ENCODE measurements at places on chromosomes 16 and 17. TPM values are rescaled to one million over a fixed set of nuclear protein-coding genes. Genes with fewer than 3 reads are reported as not detected.

DNA sequence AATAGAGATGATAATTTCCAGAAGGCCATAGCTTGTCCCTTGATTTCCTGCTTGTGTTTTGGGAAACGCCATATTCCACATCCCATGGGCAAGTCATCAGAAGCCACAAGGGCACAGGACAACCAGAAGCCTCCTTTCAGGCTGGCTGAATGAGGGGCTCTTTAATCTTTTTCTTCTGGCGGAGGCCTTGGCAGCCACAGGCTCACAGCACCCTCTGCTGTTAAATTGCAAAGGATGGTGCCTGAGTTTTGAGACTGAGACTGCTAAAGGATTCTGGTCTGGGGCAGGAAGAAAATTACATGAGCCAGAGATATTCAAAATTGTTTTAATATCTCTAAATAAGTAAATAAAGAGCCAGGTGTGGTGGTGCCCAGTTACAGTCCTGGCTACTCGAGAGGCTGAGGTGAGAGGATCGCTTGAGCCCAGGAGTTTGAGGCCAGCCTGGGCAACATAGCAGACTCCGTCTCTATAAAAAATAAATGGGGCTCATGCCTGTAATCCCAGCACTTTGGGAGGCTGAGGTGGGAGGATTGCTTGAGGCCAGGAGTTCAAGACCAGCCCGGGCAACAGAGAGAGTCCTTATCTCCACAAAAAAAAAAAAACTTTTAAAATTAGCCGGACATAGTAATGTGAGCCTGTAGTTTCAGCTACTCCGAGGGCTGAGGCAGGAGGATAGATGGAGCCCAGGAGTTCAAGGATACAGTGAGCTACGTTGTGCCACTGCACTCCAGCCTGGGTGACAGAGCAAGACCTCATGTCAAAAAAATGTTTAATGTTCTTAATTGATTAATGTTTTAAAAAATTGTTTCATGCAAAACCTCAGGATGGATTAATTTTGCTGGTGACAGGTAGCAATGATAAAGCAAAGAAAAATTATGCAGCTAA is 26.3 kb downstream of the AARSD1 start:
- H3K4me1 ChIP-seq = no peaks in the 10 kb centered on the region
- H3K4me3 ChIP-seq = no peak overlapping the region
- no peak overlapping the region for H3K27ac ChIP-seq
- H3K27me3 ChIP-seq = peaks cover 4% of the 10 kb centered on the region

- no peaks in the 10 kb centered on the region for H3K36me3 ChIP-seq
- no peaks in the 10 kb centered on the region for H3K27me3 ChIP-seq
- DNase-seq = no peak
- H3K4me3 ChIP-seq = no peak overlapping the region
These were observed 103.0 kb downstream of the RAB11FIP4 start for GRCh38 chr17:31494259-31495021.

DNA sequence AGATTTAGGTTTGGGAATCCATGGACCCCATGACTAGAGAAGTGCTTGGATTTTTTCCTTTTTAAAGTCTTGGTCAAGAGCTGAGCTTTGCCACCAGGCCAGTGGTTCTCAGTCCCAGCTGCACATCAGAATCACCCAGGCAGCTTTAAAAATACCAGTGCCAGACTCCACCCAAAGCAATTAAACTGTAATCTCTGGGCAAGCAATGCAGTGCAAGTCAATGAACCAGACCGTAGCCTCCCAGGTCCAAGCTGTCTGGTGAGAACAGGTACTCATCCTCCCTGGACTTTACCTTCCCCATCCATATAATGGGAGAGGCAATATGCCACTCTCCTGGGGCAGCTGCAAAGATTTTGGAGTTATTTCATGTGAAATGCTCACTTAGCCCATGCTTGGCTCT is 223.1 kb upstream of the CDH5 start:
- H3K4me1 ChIP-seq = peaks cover 7% of the 10 kb centered on the region
- H3K4me3 ChIP-seq = no peak overlapping the region
- DNase-seq = no peak
- no peak overlapping the region for H3K27ac ChIP-seq

DNA sequence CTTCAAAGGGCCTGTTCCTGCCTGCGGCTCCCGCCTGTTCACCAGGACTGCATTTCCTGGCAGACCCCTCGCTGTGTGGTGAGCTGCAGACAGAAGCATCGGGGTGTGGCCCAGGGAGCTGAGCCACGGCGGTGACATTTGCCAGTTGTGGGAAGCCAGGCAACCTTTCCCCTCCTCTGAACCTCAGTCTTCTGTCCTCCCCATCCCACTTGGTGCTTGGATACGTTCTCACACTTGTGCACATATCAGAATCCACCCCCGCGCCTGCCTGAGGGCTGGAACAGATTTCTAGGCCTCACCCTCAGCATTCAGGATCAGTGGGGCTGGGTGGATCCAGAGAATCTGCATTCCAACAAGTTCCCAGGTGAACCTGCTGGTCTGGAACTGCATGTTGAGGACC is 63.5 kb downstream of the CRISPLD2 start:
- no peaks in the 10 kb centered on the region for H3K27me3 ChIP-seq
- no peaks in the 10 kb centered on the region for H3K4me1 ChIP-seq
- H3K36me3 ChIP-seq = no peaks in the 10 kb centered on the region
- H3K4me3 ChIP-seq = no peak overlapping the region
- H3K27ac ChIP-seq = no peak overlapping the region
- DNase-seq = no peak

DNA sequence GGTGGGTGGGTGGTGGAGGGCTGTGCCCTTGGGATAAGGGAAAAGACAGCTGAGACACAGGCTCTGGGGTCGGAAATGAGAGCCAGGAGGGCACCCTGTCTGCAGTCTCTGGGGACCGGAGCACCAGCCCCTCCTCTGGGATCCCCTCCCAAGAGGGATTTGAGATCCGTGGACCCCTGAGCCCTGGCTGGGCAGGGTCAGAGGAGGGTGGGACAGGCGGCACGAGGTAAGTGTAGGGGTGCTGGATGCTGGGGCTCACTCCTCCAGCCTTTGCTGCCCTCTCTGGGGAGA is 425 bp downstream of the SGSH start:
- peak; percentile 78 for DNase-seq
- H3K4me1 ChIP-seq = peaks cover 24% of the 10 kb centered on the region
- peak overlapping the region; percentile 66 for H3K27ac ChIP-seq
- peak overlapping the region; percentile 83 for H3K4me3 ChIP-seq

DNA sequence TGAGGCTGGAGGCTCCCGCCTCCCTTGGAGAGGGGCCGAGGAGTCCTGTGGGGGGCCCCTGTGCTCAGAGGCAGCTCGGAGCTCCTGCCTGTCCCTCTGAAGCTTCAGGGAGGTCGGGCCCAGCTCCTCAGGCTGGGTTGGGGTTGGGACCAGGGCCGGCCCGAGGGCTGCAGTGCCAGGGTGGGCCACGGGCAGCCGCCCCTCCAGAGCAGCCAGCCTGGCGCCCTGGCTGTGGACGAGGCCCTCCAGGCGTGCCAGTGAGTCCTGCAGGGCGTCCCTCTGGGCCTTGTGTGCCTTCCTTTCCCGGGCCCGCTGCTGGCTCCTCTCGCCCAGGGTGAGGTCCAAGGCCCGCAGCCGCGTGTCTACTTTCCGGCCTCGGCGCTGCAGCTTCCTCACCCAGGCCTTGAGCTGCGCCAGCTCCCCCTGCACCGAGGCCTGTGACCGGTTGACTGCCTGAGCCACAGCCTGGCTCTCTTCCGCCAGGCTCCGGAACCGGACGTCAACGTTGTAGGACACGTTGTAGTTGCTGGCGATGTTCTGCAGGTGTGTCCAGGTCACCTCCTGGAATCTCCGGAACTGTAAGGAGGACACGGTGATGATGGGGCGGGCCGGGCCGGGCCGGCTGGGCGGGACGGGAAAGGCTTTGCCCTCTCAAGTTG is 1.2 kb downstream of the PTX4 start:
- no peak for DNase-seq
- no peaks in the 10 kb centered on the region for H3K36me3 ChIP-seq
- H3K27ac ChIP-seq = no peak overlapping the region
- H3K4me3 ChIP-seq = no peak overlapping the region

DNA sequence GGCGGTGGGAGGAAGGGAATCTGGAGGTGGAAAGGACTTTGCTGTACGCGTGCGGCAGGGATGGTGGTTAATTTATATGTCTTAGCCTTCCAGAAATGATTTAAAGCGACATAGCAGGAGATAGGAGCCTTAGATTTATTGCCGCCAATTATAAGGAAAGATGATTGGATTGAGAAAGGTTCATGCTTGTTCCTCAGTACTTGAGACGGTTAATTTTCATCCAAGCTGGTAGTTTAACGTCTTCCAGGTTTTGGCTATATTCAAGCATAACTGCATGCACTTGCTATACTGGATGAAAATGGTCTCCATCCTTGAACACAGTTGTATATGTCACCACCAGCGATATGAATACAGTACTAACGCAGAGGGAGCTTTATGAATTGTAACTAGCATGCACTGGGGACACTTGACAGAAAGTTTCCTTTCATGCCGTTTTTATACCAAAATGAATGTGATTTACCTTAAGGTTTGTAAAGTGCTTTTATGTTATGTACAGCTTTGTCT is 610 bp upstream of the PEX12 start:
- peak; percentile 10 for DNase-seq
- peak overlapping the region; percentile 58 for H3K27ac ChIP-seq
- no peaks in the 10 kb centered on the region for H3K27me3 ChIP-seq
- H3K4me3 ChIP-seq = peak overlapping the region; percentile 89
- no peaks in the 10 kb centered on the region for H3K4me1 ChIP-seq

DNA sequence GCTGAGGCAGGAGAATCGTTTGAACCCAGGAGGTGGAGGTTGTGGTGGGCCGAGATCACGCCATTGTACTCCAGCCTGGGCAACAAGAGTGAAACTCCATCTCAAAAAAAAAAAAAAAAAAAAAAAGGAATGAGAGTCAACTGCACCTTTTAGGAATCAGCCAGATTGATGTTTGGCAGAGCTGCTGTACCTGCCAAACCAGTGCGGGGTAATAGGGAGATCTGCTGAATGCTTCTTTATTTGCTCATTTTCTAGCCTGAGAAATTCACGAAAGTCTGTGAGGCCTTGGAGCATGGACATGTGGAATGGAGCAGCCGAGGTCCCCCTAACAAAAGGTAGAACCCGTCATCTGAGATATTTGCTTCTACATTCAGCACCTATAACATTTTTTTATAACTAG is 18.4 kb downstream of the OGFOD1 start:
- H3K27ac ChIP-seq = no peak overlapping the region
- DNase-seq = no peak
- H3K4me1 ChIP-seq = no peaks in the 10 kb centered on the region
- H3K27me3 ChIP-seq = no peaks in the 10 kb centered on the region

DNA sequence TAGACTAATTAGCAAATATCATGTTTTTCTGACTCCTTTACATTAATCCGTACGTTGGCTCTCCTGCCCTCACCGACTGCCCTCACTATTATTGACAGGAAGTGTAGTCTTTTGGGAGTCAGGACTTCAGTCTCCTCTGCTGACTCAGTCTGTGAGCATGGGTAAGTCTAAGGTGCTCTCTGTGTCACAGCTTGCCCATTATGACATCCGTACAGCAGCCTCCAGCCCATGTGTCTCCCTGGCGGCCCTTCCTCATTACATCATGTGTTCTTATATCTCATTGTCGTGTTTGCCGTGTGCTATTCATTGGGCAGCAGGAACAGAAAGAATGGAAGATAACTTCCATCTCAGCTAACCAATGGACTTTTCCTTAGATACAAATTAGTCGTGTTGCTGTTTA is 77.5 kb downstream of the MRTFB start:
- H3K27ac ChIP-seq = no peak overlapping the region
- no peaks in the 10 kb centered on the region for H3K36me3 ChIP-seq
- H3K27me3 ChIP-seq = no peaks in the 10 kb centered on the region
- 0 out of 2 replicates have a peak, but pooled peaks cover 8% of the 10 kb centered on the region for H3K4me1 ChIP-seq
- no peak for DNase-seq

DNA sequence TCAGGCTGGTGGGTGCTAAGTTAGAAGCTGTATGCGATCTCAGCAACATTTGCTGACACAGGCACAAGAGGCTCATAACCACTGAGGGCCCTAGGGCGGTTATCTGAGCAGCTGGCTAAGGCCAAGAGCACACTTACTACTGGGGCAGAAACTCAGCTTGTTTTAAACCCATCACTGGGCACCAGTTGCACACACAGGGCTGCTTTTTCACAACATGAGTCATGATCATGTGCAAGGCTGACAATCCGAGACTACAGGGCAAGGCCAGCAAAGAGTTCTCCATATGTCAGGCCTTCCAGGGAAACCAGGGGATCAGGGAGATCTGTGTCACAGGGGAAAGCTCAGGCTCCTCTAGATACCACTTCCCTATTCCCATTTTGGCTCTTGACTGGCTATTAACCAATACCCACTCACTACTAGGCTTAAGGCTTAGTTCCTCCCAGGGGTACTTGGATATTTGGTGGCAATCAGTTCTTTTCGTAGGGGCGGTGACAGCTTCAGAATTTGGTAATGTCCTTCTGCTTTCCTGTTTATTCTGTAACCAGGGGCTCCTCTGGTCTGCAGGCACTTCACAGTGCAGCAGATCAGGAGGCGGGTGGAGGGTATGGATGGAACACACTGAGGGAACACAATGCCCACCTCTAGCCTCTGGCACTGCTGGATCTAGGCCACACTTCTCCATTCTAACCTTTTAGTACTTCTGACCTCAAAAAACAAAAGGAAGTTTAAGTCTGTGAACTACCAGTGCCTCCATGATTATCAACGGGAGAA is 44.9 kb upstream of the ERN1 start:
- H3K4me3 ChIP-seq = no peak overlapping the region
- no peaks in the 10 kb centered on the region for H3K27me3 ChIP-seq
- H3K36me3 ChIP-seq = peaks cover 53% of the 10 kb centered on the region
- peaks cover 16% of the 10 kb centered on the region for H3K4me1 ChIP-seq
- DNase-seq = no peak

DNA sequence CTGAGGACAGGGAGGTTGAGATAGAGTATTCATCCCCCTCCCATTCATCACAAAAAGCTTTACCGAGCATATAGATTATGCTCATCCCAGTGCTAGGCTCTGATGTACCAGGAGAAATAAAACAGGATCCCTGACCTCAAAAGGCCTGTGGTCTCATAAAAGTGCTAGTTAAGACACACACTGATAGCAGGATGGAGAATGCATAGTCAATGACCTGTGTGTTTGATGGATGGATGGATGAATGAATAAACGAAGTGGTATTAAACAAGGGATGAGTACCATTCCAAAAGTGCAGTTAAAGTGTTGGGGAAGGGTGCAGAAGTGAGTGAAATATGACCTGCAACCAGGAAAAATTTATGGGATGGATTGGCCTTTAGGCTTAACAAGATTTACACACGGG is 133.9 kb upstream of the NUDT7 start:
- no peaks in the 10 kb centered on the region for H3K27me3 ChIP-seq
- no peak for DNase-seq
- no peaks in the 10 kb centered on the region for H3K4me1 ChIP-seq
- no peaks in the 10 kb centered on the region for H3K36me3 ChIP-seq
- H3K4me3 ChIP-seq = no peak overlapping the region
- H3K27ac ChIP-seq = no peak overlapping the region

DNA sequence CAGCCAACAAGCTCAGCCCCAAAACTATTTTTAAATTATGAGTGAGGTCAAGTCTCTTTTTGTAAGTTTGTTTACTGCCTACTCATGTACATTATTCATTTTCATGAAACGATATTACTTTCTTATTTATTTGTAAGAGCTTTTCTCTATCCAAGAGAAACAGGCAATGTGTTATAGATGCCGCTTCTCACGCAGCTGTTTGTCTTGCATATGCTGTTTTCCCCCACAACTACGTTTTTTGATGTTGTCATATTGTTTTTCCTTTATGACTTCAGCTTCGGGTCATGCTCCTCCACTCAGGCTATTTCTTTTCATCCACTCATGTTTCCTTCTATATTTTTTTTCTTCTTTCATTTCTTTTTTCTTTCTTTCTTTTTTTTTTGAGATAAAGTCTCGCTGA is 20.0 kb downstream of the ITGAE start:
- H3K27ac ChIP-seq = no peak overlapping the region
- H3K4me3 ChIP-seq = no peak overlapping the region
- H3K36me3 ChIP-seq = no peaks in the 10 kb centered on the region
- no peaks in the 10 kb centered on the region for H3K27me3 ChIP-seq
- H3K4me1 ChIP-seq = no peaks in the 10 kb centered on the region

The KCNJ18 gene
- not detected for polyA plus RNA-seq

The PLA2G10 gene
- polyA plus RNA-seq = not detected

The SRCAP gene
- polyA plus RNA-seq = 5.6 TPM

The KRTAP4-9 gene
- polyA plus RNA-seq = not detected

Measured in SK-N-SH (cell line).